Stimulated activated CD8-positive, alpha-beta memory T cell treated with anti-CD3 and anti-CD28 coated beads, Interleukin-4, amount 100 ng/mL, for 1 hour (primary cell): ENCODE measurements at places on chromosomes 6 and 20.

DNA sequence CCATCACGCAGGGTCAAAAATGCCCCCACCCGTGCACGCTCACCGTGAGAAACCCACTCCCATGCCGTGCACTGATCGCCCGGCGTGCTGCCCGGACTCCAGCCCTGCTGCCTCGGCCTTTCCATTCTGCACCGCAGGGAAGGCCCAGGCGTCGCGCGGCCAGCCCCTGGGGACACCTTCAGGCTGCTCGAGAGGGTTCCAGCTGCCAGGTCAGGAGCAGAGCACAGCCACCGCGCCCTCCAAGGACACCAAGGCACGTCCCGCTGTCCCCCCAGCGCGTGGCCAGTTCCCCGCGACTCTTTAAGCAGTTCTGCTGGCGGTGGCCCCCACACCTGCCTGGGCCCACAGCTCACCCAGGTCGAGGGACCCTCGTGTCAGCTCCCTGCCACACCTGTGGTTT lies 314.3 kb upstream of the QKI start:
- no peak for DNase-seq

GRCh38 chr6:63371104-63371715 lies 51.4 kb upstream of the LGSN start:
- DNase-seq, result no peak

DNA sequence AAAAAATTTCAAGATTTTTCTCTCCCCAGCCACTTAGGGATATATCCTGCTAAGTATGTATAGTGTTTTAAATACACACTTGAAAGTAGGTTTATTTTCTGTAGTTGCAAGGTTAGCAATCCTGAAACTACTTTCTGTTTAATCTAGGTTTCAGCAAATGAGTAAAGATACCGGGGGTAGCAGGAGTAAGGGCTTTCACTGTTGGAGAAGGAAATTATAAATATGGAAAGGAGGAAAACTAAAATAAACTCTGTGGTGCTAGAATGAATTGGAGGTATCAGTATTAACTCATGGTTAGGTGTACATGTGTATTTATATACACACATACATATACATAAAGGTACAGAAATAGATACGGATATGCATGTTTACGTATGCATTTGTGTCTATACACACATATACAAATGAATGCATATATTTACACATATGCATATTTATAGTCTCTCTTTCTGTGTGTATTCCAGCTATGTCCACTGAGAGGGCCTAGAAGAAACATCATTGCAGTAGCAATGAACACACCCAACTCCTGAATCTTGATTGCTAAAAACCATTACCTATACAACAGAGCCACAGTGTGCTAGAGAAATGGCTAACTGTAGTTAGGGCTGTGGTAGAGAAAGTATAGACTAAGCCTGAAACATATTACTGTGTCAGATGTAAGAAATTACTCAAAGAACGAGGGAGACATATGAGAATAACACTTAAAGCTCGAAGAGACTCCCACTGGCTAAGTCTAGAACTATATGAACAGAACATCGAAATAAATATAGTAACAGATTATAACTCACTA lies 95.9 kb upstream of the EMILIN3 start:
- DNase-seq, result no peak

- no peak for DNase-seq
Measured at GRCh38 chr6:168648240-168649125, 207.5 kb downstream of the SMOC2 start.

DNA sequence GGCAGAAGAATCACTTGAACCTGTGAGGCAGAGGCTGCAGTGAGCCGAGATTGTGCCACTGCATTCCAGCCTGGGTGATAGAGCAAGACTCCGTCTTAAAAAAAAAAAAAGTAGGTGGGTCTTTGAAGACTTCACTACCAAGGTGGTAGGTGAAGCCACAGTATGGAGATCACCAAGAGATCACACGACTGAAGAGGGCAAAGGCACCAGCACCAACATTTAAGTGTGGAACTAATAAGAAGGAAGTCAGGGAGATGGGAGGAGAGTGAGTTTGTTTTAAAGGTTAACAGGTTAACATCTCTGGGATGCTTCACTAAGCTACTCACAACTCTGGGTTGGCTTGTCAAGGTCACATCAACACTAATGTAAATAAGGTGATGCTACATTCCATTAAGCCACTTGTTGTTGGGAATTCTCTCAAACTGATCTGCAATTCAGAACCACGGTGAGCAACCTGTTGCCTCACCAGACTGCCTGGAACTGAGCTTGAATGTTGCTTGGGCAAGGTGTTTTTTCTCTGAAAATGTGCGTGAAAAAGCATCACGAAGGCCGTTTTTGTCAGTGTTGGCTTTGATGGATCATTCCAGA lies 48.7 kb downstream of the KCTD20 start:
- DNase-seq, result no peak

- DNase-seq, result no peak
Measured at GRCh38 chr6:147991961-147992360, 350.7 kb upstream of the SASH1 start.

- DNase-seq, result no peak
Measured at GRCh38 chr6:40307712-40308111, 279.5 kb downstream of the LRFN2 start.

- no peak for DNase-seq
Measured at GRCh38 chr6:128500014-128500413, 20.4 kb downstream of the PTPRK start.

- DNase-seq, result no peak
Measured at GRCh38 chr6:112710710-112711109, 363.6 kb downstream of the RFPL4B start.

DNA sequence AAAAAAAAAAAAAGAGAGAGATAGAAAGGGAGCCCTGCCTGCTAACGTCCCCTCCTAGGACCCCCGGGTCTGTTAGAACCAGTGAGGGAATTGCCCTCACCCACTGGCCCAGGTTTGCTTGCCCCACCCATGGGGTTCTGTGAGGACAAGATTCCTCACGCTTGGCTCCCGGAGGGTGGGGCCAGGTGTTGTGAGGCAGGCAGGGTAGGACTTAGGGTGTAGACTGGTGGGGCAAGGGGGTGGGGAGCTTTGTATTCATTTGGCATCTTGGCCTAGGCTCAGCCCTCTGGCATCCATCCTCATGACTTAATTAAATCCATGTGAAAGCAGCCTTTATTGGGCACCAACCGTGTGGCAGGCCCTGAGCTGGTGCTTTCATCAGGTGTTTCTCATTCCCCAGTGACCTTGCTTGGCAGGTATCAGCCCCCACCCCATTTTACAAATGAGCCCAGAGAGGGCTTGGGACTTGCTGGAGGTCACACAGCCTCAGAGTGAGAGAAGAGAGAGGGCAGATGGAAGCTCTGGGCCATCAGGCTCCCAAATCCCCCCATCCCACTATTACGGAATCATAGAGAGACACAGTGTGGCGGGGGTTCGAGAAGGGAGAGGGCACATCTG lies 19.0 kb downstream of the RAB44 start:
- DNase-seq, result no peak

- no peak for DNase-seq
Measured at GRCh38 chr20:47318027-47318585, 38.4 kb downstream of the ZMYND8 start.

DNA sequence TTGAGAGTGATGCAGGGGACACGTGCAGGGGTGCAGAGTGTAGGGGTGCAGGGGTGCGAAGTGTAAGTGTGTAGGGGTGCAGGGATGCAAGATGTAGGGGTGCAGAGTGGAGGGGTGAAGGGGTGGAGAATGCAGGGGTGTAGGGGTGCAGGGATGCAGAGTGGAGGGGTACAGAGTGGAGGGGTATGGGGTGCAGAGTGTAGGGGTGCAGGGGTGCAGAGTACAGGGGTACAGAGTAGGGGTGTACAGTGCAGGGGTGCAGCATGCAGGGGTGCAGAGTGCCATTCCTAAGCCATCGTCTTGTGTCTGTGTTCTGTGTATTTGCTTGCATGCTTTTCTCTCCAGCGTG lies 345.4 kb downstream of the TAF4 start:
- no peak for DNase-seq

- no peak for DNase-seq
Measured at GRCh38 chr6:20696676-20697075, 162.4 kb downstream of the CDKAL1 start.

DNA sequence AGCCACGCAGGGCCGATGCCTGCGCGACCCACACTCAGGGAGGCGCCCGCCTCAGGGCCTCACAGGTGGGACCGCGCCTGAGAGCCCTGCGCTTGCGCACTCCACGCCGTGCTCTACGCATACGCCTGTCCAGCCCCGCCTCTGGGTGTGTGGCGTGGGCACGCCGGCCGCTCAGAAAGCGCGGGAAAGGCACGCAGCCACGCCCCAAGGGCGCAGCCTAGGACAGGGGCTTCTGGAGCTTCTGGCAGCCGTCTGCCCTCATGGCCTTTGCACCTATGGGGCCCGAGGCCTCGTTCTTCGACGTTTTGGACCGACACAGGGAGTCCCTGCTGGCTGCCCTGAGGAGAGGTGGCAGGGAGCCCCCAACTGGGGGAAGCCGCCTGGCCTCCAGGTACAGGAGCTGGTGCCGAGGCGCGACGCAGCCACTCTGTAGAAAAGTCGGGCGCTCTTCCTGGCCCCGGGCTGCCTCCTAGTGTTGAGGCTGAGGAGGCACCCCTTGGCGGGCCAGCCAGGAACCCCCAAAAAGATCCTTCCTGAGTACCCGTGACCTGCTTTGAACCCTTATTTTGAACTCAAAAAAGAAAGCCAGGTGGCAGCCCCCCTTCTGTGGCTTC lies at the start of gene SPO11:
Gene SPO11, plus strand, starts transcription at position 196 of the 614 bp plus-strand sequence. Its CDS starts 65 bp downstream, at position 261.
- DNase-seq, result no peak

DNA sequence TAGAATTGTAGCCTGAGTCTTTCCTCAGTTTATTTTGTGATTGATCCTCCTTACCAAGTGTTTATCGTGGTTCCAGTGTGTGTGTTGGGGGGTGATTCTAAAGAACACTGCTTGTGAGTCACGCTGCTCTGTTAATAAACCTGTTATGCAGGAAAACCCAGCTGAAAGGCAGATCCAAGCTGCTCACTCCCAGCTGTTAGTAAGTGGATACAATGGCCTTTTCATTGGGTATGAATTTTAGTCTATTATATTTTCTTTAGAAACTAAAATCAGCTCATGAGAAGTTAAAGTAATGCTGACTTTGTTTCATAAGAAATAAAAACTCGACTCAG lies 12.2 kb upstream of the DSTN start:
- no peak for DNase-seq

DNA sequence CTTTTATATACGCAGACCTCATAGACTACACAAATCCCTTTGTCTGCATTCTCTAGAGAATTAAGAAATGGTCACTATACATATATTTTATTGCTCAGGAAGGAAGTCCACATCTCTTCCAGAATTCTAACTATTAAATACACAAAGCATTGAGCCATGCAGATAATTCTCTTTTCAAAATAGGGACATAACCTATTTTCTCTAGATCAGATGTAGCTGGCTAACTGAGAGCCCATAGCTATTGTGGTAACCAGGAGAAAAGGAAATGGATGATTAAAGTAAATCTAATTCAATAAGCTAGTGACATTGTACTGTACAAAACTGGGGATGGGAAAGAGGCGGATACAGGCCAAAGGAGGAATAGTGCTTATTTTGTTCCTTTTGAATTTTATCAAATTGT lies 137.2 kb downstream of the BACH2 start:
- no peak for DNase-seq

DNA sequence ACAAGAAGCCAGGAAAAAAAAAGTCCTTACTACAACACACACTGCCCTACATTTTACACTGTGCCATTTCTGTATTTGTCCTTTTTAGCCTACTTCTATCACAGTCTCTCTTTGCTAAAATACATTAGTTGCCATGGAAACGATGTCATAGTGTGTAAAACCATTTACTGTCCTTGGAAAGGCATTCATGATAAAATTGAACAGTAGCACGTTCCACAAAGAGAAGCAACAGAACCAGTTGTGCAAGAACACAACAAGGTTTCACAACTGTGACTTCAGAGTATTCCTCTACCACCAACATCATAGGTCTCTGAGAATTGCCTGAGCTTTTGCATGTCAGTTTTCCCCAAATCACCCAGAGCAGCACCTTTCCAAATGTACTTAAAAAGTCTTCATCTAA lies 20.5 kb downstream of the FYN start:
- no peak for DNase-seq

GRCh38 chr6:15449011-15449410 lies 203.1 kb downstream of the JARID2 start:
- DNase-seq, result no peak

DNA sequence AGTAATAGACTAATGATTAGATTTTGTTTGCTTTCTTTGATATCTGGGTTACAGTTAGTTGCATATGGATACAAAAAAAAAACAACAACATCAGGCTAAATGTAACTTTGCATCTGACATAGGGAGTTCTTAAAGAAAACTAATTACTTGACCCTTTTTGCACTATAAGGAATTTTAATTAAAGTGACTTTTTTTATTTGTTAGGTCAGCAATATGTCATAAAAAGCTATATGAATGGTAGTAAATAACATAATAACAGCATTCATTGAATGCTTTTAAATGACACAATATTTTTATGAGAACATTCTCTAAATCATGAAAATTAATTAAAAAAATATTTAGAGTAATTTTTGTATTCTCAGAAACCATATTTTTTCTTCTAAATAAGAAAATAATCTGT lies 183.6 kb downstream of the GRIK2 start:
- DNase-seq, result no peak

GRCh38 chr6:14499841-14500240 lies 382.3 kb downstream of the CD83 start:
- no peak for DNase-seq

DNA sequence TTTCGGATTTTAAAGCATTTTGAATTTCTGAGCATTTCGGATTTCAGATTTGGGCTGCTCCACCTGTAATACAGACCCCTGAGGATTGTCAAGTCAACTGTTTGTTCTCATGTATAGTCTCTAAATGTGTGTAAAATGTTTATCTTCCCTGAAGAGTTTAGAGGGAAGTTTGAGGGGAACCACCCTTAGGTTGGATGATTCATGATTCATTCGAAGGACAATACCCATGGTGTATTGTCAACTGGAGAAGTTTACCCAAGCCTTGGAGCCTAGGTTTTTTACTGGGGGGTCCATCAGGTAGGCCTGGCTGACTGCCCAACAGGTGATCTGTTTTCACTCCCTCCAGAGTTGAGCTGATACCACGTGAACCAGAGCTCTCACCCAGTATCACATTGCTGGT lies 18.9 kb downstream of the GSTA4 start:
- no peak for DNase-seq

DNA sequence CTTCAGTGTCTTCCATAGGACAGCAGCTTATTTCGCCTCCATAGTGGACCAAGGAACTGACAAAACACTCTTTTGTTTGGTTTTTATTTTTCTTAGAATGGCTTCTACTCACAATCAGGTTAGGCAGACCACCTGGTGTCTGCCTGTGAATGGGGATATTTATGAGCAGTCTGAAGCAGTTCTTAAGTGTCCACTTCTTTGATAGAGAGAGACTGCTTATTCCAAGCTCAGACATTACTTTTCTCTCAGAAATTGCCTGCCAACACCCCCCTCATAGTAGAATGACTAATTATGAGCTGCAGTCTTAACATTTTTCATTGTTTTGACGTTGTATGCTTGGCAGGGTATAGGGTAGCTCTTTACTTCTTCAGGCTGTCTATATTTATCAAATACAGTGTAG lies 174.7 kb downstream of the ZFAND3 start:
- DNase-seq, result no peak

GRCh38 chr20:42701948-42702347 lies 487.8 kb downstream of the PTPRT start:
- DNase-seq, result no peak

GRCh38 chr6:111980971-111981840 lies 72.7 kb upstream of the CCN6 start:
- DNase-seq, result no peak

- no peak for DNase-seq
Measured at GRCh38 chr20:50373674-50374286, 136.4 kb upstream of the PTPN1 start.
